PC-9 (cell line): ENCODE measurements at places on chromosomes 2 and 18. TPM values are rescaled to one million over a fixed set of nuclear protein-coding genes. Genes with fewer than 3 reads are reported as not detected.

DNA sequence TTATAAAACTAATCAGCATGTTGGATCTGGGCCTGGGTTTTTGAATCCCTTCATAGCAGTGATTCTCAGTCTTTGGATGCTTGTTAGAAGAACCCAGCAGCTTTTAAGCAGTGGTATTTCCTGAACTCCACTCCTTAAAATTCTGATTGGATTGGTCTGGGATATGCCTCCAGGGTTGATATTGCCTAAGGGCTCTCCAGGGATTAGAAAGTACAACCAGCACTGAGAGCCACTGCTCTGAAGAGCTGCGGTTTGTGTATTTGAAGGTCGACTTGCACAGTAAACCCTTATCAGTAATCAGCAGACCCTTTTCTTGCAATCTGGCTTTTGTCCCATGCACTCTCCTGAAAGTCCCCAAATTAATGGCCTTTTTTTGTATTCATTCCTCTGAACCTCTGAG, 17.0 kb upstream of the RBMS1 start:
- no peak for DNase-seq
- H3K36me3 ChIP-seq, result no peaks in the 10 kb centered on the region
- no peak overlapping the region for H3K27ac ChIP-seq
- H3K27me3 ChIP-seq, result no peaks in the 10 kb centered on the region
- no peaks in the 10 kb centered on the region for H3K4me1 ChIP-seq
- H3K4me3 ChIP-seq, result no peak overlapping the region

DNA sequence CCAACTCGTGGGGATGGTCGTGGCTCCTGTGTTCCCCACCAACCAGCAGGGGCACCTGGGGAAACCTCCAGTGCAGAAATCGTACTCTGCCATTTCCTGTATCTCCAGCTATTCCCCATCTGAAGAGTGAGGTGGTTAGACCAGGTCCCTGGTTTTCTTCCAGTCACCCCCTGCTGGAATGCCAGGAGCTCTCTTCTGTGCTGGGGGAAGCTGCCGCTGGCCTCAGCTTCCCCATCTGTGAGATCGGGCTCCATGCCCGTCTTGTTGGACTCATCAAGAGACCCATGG, 119.7 kb downstream of the INHBB start:
- H3K27ac ChIP-seq, result no peak overlapping the region
- no peak for DNase-seq
- H3K27me3 ChIP-seq, result no peaks in the 10 kb centered on the region

INSIG2 gene
- total RNA-seq, result 33.6 and 54.8 TPM in 2 replicates

- no peaks in the 10 kb centered on the region for H3K36me3 ChIP-seq
- H3K4me1 ChIP-seq, result peaks cover 49% of the 10 kb centered on the region
- no peak for DNase-seq
- no peak overlapping the region for H3K4me3 ChIP-seq
- H3K27me3 ChIP-seq, result no peaks in the 10 kb centered on the region
- no peak overlapping the region for H3K27ac ChIP-seq
Observed at GRCh38 chr2:6184532-6185292, 492.5 kb downstream of the SOX11 start.

DNA sequence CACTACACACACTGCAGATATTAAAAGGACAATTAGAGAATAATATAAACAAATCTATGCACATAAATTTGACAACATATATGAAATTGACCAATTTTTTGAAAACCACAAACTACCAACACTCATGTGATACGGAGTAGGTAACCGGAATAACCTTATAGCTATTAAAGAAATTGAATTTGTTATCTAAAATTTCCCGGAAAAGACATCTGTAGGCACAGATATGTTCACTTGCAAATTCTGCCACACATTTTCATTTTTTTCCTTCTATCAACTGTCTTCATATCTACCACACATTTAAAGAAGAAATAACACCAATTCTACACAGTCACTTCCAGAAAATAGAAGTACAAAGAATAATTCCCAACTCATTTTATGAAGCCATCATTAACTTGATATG, 22.4 kb downstream of the NLRC4 start:
- no peaks in the 10 kb centered on the region for H3K36me3 ChIP-seq
- DNase-seq, result no peak
- H3K4me1 ChIP-seq, result no peaks in the 10 kb centered on the region
- no peak overlapping the region for H3K27ac ChIP-seq

DNA sequence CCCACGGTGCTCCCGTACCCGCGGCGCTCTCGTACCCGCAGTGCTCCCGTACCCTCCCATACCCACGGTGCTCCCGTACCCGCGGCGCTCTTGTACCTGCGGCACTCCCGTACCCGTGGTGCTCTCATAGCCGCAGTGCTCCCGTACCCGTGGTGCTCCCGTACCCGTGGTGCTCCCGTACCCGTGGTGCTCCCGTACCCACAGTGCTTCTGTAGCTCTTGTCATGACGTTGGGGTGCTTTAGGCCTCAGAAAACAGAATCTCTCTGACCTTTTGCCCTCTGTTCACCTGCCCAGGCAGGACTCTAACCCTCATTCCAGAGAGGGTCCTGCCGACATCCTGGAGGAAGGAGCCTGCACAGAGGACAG, 35.3 kb downstream of the SLC66A2 start:
- DNase-seq, result no peak
- H3K27ac ChIP-seq, result no peak overlapping the region
- H3K36me3 ChIP-seq, result no peaks in the 10 kb centered on the region
- no peak overlapping the region for H3K4me3 ChIP-seq

ASXL3 gene
- total RNA-seq, result not detected in 2 replicates

LYG1 gene
- 0.78 and 1.5 TPM in 2 replicates for total RNA-seq

DNA sequence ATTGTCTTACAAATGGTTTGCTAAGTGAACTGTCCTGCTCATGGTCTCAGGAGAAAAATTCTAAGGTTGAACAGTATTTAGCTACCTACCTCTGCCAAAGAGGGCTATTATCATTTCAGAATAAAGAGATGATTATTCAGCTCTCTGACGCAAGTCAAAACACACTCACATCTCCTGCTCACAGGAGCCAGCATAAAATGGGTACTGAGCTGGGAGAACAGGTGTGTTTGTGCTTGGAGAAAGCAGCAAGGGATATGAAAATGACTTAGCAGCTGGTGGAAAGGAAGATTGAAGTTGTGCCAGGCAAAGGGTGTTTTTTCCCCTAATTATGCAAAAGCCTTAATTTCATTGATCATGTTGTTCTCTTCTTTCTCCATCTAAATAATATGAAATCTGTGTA, 47.3 kb upstream of the TANK start:
- H3K4me3 ChIP-seq, result no peak overlapping the region
- H3K27me3 ChIP-seq, result no peaks in the 10 kb centered on the region
- no peak overlapping the region for H3K27ac ChIP-seq
- no peaks in the 10 kb centered on the region for H3K36me3 ChIP-seq
- DNase-seq, result no peak
- H3K4me1 ChIP-seq, result peaks cover 13% of the 10 kb centered on the region

GRCh38 chr2:48414980-48415835, 114.7 kb upstream of the STON1 start:
- H3K4me3 ChIP-seq, result no peak overlapping the region
- no peaks in the 10 kb centered on the region for H3K36me3 ChIP-seq
- H3K27me3 ChIP-seq, result no peaks in the 10 kb centered on the region
- no peak overlapping the region for H3K27ac ChIP-seq
- peaks cover 9% of the 10 kb centered on the region for H3K4me1 ChIP-seq

CFC1B gene
- not detected in 2 replicates for total RNA-seq

CREG2 gene
- total RNA-seq, result 9.0 and 12.3 TPM in 2 replicates

GRCh38 chr2:191691016-191691735, 13.2 kb downstream of the NABP1 start:
- peaks cover 25% of the 10 kb centered on the region for H3K36me3 ChIP-seq
- no peak for DNase-seq
- peak overlapping the region; percentile 51 for H3K27ac ChIP-seq
- H3K27me3 ChIP-seq, result no peaks in the 10 kb centered on the region

FHL2 gene
- 109 and 117 TPM in 2 replicates for total RNA-seq
